ENCODE measurements at places on chromosomes 2 and 18.
A peak's percentile ranks its signal among the peaks of the same experiment; 100 is the strongest.

- DNase-seq = no peak
These were observed 140.3 kb downstream of the GALNT14 start for GRCh38 chr2:30997979-30998378.

- DNase-seq = peak; percentile 87
These were observed 102.6 kb upstream of the ITGA4 start for GRCh38 chr2:181354626-181355025.

DNA sequence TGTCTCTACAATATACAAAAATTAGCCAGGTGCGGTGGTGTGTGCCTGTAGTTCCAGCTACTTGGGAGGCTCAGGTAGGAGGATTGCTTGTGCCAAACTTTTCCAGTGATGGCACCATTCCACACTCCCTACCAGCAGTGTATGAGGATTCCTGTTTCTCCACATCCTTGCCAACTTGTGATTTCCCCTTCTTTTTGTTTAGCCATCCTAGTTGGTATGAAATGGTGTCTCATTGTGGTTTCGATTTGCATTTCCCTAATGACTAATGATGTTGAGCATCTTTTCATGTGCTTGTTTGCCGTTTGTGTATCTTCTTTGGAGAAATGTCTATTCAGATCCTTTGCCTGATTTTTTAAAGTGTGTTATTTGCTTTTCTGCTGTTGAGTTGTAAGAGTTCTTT, 41.0 kb downstream of the EPB41L5 start:
- peak; percentile 26 for DNase-seq

DNA sequence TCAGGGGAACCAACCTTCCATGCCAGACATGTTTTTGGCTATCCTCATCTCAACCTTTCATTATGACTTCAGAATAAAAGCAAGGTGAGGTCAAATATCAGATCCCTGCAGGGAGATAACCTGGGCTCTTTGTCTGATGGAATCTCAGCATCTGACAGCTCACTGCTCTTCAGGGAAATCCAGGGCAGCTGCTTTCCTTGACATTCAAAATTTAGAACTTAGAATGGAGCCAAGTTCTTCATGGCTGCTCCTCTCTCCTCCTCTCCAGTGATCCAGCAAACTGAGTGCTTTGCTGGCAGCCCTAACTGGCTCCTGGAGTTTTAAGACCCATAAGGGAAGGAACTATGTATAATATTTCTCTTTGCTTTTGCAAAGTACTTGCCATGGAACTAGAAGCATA, 716.3 kb downstream of the TSN start:
- DNase-seq = no peak

GRCh38 chr2:172709566-172710291, 25.9 kb upstream of the RAPGEF4 start:
- DNase-seq = no peak

DNA sequence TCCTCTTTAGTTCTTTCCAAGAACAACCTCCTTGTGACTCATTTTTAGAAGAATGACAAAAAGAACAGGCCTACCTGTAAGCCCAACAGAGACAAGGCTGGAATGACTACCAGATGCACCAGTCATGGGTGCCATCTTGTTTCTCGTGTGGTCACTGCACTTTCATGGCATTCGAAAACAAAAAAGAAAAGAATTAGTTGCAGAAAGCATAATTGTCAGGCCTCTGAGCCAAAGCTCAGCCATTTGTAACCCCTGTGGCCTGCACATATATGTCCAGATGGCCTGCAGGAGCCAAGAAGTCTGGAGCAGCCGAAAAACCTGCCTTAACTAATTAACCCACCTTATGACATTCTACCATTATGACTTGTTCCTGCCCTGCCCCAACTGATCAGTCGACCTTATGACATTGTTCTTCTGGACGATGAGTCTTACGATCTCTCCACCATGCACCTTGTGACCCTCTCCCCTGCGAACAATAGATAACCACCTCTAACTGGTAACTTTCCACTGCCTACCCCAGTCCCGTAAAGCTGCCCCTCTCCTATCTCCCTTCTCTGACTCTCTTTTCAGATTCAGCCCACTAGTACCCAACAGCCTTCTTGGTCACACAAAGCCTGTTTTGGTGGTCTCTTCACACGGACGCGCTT, 13.9 kb upstream of the BUB1 start:
- DNase-seq = no peak

DNA sequence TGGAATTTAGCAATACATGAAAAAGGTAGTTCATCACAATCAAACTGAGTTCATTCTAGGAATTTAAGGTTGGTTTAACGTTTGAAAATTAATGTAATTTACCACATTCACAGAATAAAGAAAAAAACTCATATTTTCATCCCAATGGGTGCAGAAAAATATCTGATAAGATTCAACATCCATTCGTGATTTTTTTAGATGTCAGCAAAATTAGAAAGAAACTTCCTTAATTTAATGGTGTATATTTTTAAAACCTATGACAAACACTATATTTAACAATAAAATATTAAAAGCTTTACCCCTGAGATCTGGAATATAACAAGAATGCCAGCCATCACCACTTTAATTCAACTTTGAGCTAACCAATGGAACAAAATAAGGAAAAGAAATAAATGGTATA, 208.7 kb upstream of the CHAC2 start:
- DNase-seq = no peak

- DNase-seq = no peak
These were observed 82.8 kb upstream of the MAP4K3 start for GRCh38 chr2:39519886-39520285.

DNA sequence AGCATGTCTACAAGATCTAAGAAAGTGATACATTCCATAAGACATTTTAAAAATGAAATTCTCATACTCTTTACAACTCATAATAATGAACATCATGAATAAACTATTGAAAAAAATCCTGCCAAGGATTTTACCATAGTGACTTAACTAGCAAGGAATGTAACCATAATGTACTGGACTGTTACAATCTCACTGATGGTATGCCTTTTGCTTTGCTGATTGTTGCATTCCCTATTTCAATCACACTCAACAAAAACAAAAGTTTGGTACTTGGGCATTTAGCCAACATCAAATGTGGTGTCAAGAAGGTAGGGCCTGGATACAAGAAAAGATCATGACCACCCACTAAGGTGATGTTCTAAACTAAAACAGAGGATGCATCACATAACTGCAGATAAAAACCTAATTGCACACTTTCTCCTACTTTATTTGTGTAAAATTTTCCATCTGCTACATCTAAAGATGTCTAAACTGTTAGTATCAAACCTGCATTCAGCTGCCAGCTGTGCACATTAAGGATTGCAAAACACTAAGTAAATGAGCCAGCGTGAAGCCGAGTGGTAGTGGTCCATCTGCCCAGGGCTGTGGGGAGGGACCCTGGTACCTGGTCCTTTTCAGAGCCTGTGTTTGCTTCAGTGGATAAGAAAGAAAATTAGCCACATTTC, 564.4 kb downstream of the ZEB2 start:
- peak; percentile 85 for DNase-seq

DNA sequence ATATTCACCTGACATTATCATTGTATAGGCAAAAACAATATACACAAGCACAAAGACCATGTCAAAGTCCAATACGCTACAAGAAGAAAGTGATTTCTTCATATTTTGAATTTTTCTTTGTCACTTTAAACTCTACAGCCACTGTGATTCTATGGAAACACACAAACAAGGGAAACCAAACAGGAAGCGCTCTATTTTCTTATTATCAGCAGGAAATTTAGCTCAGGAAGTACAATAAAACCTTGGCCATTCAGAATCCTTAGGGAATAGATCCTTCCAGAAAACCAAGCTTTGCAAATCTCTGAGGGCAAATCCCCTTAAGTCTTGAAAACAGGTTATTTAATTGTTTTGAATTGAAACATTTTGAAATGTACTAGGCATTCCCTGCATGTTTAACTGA, 336.2 kb downstream of the EPHA4 start:
- DNase-seq = no peak

DNA sequence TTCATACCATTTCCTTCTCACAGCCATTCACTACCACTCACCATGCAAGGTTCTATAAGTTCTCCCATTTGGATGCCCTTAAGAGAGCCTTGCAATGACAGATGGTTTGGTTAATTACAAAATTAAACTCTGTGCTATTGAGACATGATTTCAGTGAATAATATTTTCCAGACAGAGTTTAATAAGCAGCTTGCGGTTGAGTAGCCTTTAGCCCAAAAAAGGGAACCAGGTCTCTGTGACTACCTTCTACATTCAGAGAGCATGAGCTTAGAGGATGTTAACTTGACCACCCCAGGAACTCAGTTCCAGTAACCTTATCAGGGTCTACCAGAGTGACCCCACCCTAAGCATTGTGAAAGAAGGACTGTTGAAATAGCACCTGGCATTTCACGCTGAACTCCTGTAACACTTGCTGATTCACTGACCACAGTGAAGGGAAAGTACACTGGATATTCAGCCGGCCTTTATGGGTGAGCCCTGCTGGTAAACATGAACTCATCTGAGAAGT, 1173.1 kb upstream of the ZEB2 start:
- DNase-seq = peak; percentile 65

GRCh38 chr18:62326646-62327348, 1.7 kb downstream of the TNFRSF11A start:
- no peak for DNase-seq

DNA sequence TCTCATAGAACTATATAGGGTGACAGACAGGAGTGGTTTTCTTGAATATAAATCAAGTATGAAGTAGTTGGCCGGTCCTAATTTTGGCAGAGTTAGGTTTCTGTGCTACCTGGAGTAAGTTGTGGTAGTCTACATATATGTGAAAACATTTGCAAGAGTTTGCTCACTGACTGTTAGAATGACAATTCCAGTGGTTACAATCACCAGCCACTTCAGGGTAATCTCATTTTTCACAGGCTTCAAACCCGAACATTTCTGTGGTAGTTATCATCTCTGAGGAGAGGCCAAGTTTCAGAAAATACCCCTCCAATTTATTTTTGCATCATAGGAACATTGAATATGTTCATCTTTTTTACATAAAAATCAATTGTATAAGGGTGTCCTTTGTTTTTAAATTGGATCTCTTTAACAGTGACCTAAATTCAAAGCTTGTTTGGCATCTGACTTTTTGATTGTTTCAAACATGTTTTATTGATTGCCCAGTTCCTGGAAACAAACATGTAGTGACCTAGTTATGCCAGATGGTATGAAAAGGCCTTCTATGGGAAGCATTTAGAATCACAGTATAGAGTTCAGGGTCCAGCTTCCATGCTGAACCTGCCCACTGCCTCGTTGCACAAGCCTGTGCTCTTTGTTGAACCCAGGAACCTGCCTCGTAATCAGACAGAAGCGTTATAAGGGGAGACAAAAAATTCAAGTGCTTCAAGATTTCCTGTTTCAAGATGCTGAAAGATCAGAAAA, 250.6 kb downstream of the LTBP1 start:
- no peak for DNase-seq

- no peak for DNase-seq
These were observed 24.4 kb downstream of the LBH start for GRCh38 chr2:30255466-30256408.

- peak; percentile 90 for DNase-seq
These were observed 61.9 kb upstream of the CREB1 start for GRCh38 chr2:207467716-207468347.

GRCh38 chr2:128469875-128470274, 151.2 kb upstream of the HS6ST1 start:
- no peak for DNase-seq

DNA sequence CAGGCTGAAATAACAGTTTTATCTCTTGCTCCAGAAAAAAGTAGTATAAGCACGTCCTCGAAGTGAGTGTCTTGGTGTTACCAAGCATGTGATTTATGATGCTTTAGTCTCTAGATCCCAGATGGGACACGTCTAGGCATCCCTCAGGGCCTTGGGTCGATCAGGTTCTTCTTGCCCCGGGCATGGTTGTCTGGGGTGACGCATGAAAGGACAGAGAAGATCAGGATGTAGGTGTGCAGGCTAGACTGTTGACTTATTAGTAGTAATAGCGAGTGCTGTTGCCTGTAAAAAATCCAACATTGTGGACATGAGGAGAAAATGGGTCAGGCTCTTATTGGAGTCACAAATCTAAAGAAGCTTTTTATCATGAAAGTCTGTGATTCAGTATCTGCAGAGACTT, 94.0 kb upstream of the NFU1 start:
- no peak for DNase-seq

GRCh38 chr2:158395166-158395565, 61.4 kb downstream of the CCDC148 start:
- DNase-seq = peak; percentile 20

GRCh38 chr18:59049721-59050660, 89.7 kb upstream of the SEC11C start:
- no peak for DNase-seq

GRCh38 chr18:36316246-36316645, 18.7 kb downstream of the FHOD3 start:
- no peak for DNase-seq

DNA sequence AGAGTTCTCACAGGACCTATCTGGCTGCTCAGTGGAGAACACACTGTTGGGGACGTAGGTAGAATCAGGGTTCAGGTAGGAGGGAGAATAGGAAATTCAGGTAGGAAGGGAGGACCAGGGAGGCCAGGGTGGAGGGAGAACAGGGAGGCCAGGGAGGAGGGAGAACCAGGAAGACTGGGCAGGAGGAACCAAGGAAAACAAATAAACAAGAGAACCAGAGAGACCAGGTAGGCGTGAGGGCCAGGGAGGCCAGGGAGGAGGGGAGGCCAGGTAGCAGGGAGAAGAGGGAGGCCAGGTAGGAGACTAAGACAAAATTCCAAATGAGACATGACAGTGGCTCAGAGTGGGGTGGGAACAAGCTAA, 337.6 kb downstream of the EIPR1 start:
- DNase-seq = no peak

GRCh38 chr2:99066075-99066958, 75.2 kb upstream of the C2orf15 start:
- peak; percentile 53 for DNase-seq

GRCh38 chr18:9867071-9867594, 18.6 kb upstream of the TXNDC2 start:
- DNase-seq = no peak

DNA sequence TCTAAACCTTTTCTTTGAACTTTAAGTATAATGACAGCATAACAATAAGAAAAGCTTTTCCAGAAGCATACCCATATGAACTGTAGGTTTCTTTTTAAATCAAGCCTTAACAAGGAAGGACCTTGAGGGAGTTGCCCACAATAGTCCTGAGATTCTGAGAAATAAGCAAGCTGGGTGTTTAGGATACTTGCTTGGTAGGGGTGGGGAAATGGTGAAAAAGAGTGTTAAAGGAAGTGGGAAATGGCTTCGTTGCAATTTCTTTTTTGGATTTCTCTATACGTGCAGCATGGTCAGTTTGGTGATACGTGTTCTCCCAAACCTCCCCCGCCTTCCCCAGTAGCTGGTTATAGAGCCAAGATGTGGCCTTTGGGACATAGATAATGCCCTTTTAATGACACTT, 17.2 kb downstream of the INSIG2 start:
- DNase-seq = no peak

DNA sequence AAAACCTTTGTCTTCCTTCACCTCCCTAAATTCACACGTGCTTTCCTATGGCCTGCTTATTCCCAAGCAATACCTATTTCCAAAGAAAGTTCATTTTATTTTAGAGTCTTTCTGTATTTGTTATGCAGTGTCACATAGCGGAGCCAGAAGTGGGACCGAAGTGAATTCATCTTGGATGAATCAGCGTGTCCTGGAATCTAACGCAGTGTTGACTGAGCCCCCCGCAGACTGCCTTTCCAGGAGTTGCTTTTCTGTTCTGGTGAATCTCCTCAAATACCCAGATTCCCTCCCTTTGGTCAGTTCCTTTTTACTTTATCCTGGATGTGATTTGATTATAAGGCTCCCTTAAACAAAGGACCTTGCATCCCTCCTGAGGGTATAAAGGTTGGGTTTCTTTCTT, 10.8 kb downstream of the ALPP start:
- DNase-seq = no peak
